ENCODE measurements at places on chromosomes 11 and 22. TPM values are rescaled to one million over a fixed set of nuclear protein-coding genes. Genes with fewer than 3 reads are reported as not detected.

DNA sequence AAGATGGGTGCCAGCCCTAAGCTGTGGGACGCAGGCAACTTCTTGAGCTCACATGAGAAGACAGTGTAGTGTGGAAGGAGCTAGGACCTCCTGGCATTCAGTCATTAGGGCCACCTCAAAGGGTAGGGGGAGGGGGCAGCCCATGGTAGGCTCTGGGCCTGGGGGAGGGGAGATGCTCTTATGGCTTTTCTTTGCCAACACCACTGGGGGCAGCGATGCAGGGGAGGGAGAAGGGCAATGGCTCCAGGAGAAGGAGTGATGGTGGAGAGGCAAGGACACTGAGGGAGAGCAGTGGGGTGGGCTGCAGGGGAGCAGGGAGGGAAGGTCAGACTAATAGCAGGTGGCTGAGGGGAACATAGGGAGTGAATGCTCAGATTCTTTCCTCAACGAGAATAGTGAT is 63.3 kb upstream of the SUSD2 start:
- no peak for DNase-seq

- DNase-seq = no peak
Measured at GRCh38 chr22:32127904-32128303, 31.2 kb downstream of the C22orf42 start.

- no peak for DNase-seq
Measured at GRCh38 chr22:49710746-49711145, 116.9 kb downstream of the BRD1 start.

DNA sequence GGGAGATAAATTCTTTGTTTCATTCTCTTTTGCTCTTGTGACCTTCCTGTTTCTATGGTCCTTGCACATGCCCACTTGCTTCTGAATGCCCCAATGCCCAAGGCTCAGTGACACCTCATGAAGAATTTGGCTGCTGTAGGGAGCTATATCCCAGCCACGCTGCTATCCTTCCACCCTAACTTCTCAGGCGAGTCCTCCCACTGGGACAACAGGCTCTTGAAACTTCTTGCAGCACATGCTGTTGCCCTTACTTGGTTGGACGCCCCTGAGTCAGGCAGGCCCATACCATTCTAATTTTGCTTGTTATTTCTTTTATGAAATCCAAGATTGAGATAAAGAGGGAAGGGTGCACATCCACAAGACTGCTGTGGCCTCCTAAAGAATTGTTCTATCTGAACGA is 57.6 kb upstream of the BLID start:
- DNase-seq = no peak

DNA sequence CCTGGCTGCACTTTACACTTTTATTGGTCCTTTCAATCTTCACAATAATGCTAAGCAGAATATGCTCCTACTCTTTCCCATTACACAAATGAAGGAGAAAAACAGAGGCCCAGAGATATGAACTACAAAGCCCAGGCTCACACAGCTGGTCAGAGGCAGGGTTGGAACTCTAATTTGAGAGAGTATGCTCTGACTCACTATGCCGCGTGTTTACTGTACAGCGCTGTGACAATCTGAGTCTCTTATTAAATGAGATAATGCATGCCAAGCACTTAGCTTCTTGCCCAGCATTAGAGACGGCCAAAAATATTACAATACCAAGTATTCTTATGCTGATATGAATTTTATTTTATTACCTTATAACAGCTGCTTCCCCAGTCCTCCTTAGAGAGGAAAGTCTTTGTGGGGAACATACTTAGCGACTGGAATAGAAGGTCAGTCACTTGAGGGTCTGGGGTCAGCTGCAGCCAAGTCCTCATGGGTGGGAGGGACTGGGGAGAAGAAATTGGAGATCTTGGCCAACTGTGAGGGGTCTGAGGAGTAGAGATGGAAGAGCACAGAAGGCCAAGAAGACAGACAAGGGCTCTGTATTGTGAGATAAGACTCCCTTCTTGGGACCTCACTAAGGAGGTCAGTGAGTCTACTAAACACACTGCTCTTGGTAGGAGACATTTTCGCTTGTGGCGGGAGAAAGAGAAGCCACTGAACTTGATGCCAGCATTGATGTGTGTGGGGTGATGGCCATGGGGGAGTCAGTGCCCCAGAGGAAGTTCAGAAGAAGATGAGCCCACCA is 150.8 kb upstream of the TIMP3 start:
- DNase-seq = no peak

DNA sequence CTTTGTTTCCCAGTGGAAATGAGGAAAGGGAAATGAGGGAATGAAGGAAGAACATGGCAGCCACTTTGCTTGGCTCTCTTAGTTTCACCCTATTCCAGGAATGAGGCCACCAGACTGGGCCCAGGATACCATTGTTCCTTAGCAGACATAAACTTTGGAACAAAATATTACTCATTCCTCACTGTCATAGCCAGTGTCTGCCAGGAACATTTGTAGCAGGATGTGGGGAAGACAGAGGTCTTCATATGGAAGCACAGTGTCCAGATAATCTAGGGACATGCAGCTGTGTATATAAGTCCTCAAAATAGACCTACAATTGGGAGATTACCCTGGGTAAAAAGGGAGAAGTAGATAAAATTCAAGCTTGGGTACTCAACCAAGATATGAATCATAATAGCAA is 15.2 kb upstream of the FUT4 start:
- no peak for DNase-seq

- no peak for DNase-seq
Measured at GRCh38 chr22:49322861-49323622, 504.6 kb downstream of the BRD1 start.

GRCh38 chr11:102883141-102883540 is 8.4 kb upstream of the MMP12 start:
- no peak for DNase-seq

- DNase-seq = no peak
Measured at GRCh38 chr22:23529166-23530103, 50.7 kb downstream of the IGLL1 start.

DNA sequence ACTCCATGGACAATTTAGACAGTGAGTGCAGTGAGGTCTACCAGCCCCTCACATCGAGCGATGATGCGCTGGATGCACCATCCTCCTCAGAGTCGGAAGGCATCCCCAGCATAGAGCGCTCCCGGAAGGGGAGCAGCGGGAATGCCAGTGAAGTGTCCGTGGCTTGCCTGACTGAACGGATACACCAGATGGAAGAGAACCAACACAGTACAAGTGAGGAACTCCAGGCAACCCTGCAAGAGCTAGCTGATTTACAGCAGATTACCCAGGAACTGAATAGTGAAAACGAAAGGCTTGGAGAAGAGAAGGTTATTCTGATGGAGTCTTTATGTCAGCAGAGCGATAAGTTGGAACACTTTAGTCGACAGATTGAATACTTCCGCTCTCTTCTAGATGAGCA is 51.4 kb downstream of the SPECC1L start:
- DNase-seq = no peak

DNA sequence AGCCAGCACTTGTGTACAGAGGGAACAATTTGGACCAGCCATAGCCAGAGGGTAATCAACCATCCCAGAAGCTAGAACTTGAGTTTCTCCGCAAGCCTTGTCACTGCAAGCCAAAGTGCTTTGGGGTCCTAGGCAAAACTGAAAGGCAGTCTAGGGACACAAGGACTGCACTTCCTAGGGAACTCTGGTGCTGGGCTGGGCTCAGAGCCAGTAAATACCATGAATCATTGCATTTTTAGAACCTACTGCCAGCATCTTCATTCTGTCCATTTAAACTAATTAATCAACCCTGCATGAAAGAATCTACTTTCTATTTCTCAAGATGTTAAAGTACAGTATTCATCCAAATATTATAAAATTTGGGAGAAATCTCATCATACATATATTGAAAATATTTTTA is 20.0 kb downstream of the PATE3 start:
- no peak for DNase-seq

GRCh38 chr22:44464000-44464399 is 34.0 kb downstream of the RTL6 start:
- DNase-seq = no peak

- DNase-seq = no peak
Measured at GRCh38 chr11:36365907-36366306, 69.8 kb downstream of the PRR5L start.

DNA sequence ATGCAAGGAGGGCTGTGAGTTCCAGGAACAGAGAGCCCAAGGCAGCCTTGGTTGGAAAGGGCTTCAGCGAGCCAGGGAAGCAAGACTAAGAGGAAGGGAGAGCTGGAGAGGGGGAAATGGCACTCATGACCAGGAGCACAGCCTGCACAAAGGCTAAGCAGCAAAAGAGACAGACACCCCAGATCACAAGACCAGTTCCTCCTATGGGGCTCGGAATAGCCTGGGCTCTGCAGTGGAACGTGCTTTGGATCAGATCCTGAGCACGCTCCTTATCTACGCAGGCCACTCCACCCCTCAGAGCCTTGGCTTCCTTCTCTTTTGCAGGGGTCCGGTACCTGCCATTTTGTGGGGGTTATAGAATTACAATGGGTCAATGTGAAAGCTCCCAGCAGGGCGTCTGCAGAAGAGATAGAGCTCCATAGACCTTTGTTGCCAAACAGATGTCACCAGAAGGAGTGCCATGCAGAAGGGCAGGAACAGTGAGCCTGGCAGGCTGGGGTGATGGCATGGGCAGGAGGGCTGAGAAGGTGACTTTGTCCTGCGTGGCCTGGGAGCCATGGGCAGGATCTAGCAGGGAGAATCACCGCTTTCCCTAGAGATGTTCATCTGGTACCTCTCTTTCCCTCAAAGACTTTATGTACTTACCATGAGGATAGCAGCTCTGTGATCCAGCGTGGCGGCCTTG is 33.8 kb downstream of the ZC3H7B start:
- no peak for DNase-seq

GRCh38 chr11:12841946-12842630 is 167.0 kb upstream of the RASSF10 start:
- peak; percentile 71 for DNase-seq

- no peak for DNase-seq
Measured at GRCh38 chr11:116445108-116446047, 327.4 kb downstream of the BUD13 start.

GRCh38 chr22:17121233-17122195 is at the start of gene TMEM121B:
TSS of gene TMEM121B (minus strand) at chr22:17121360. CDS start at chr22:17121127, 233 bp downstream.
- DNase-seq = peak; percentile 51

DNA sequence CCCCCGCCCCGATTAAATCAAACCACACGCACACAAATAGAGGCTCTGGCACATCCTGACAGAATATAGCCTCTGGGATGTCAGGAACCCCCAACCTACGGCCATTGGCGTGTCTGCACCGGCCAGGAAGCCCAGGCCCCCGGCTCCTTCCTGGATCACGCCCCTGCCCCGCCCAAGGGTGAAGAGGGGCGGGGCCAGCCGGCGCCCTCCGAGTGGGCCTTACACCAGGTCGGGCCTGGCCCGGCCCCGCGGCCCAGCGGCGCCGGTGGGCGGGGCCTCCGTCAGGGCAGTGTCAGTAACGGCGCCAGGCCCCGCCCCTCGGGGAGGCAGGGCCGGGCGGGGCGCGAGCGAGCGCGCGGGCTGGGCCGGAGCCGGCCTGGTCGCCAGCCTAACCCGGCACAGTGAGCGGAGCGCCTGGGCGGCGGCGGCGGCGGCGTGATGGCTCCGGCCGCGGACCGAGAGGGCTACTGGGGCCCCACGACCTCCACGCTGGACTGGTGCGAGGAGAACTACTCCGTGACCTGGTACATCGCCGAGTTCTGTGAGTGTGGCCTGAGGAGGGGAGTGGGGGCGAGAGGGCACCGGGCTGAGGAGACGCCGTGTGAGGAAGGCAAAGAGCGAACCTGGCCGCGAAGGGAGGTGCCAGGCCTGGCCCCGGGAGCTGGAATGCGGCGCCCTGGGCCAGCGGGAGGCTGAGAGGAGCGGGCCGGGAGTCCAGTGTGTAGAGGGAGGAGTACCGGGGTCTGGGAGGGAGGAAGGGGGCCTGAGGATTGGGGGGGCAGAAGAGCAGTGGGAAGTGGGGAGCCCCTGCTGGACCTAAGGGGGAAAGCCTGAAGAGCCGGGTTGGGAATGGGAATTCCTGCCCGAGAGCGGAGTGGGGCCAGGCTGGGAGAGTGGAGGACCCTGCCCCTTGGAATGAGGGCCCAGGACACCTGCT is at the start of gene ACER3:
Gene ACER3 (plus strand): TSS at position 380 of the 937 bp plus-strand sequence. CDS start 59 bp downstream, at position 439.
- DNase-seq = peak; percentile 68

- no peak for DNase-seq
Measured at GRCh38 chr11:10323793-10324170, 18.9 kb downstream of the ADM start.

DNA sequence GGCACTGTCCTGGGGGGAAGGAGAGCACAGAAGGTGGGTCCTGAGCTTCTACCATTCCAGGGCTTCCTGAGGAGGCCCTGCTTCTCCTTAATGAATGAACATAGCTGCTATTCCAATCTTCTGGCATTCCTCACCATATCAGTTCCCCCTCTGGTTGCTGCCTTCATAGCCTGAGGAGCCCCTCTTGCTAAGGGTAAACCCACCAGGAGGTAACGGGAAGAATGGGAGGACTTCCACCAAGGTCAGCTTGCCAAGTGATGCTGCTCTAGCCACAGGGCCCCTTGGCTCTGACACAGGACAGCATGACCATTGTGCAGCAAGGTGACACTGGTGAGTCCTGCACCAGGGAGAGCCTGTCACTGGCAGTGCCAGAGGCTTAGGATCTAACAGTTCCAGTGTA is 1022.5 kb downstream of the TBC1D22A start:
- DNase-seq = no peak

DNA sequence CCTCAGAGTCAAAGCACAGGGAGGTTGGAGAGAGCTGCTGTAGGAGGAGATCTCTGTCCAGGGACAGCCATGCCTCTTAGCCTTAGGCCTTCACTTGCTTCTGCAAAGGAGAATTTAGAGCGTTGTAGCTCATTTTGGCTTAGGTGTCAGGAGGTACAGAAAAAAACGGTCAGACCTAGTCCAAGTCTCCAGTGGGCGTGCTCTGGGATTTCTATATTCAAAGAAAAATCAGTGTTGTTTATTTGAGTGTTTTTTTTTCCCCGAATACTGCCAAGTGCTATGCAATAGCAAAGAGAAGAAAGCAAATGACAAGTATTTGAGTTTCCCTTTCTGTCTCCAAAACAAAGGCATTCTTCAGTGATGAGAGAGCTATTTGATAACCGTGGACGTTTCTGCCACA is 22.7 kb upstream of the OPCML start:
- no peak for DNase-seq

GRCh38 chr11:119447664-119448242 is 24.8 kb upstream of the THY1 start:
- no peak for DNase-seq

The DDIAS gene
- polyA plus RNA-seq = 2.6 TPM

The OR2AG1 gene
- not detected for polyA plus RNA-seq

The OR8G1 gene
- not detected for polyA plus RNA-seq

The SLC17A6 gene
- not detected for polyA plus RNA-seq

The PCNX3 gene
- 16.5 TPM for polyA plus RNA-seq

The SAA4 gene
- not detected for polyA plus RNA-seq

The IL10RA gene
- polyA plus RNA-seq = 2.6 TPM

The CARD10 gene
- polyA plus RNA-seq = 12.4 TPM

The WBP2NL gene
- polyA plus RNA-seq = not detected

The RIMBP3C gene
- polyA plus RNA-seq = not detected

The MYOD1 gene
- 249 TPM for polyA plus RNA-seq
